ENCODE measurements at places on chromosomes 1 and 21.

DNA sequence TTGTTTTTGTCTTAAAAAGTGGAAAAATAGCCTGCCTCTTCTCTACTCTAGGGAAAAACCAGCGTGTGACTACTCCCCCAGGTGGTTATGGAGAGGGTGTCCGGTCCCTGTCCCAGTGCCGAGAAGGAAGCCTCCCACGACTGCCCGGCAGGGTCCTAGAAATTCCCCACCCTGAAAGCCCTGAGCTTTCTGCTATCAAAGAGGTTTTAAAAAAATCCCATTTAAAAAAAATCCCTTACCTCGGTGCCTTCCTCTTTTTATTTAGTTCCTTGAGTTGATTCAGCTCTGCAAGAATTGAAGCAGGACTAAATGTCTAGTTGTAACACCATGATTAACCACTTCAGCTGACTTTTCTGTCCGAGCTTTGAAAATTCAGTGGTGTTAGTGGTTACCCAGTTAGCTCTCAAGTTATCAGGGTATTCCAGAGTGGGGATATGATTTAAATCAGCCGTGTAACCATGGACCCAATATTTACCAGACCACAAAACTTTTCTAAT, 35.0 kb upstream of the TDRD10 start:
- no peak for DNase-seq

DNA sequence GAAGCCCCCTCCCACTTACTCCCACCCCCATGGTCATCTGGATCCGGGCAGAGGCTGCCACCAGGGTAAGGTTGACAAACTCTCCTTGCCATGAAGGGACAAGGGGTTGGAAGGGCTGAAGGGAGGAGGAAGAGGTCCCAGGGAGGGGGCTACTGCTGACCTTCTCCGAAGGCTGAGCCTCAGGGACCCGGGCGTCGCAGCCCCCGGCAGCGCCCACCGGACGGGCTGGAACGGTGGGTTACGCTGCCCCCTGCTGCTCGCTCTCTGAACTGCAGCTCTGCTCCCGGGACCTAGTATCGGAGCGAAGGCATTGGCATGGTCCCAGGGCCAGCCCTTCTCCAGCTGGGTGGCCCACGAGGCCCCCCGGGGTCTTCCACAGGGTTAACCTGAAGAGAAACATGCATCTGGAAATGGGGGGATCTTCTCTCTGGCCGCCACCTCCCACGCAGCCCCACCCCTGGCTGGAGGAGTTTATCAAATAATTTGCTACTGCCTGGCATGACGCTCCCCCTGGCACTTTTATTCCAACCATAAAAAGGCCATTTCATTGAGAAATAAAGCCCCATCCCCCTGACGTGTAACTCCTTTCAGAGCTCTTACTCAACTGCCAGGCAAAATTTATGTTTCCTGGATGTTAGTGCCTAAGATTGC, 70.4 kb upstream of the TARDBP start:
- no peak for DNase-seq

GRCh38 chr1:17551755-17552234, 12.3 kb downstream of the ARHGEF10L start:
- no peak for DNase-seq

DNA sequence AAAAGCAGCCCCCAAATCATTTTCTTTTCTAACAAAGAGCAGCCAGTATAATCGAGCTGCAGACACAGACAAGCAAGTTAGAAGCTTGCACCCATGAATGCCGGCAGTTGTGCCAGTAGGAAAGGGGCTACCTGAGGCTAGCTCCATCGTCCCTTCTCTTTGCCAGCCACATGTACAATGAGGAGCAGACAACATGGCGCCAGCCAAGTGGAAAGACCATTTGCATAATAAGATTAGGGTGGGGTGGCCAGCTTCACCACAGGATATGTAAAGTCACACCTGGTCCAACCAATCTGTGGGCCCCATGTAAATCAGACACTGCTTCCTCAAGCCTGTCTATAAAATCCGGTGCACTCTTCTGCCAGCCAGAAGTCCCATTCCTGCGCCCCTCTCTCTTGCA, 103.7 kb downstream of the CCDC185 start:
- no peak for DNase-seq

DNA sequence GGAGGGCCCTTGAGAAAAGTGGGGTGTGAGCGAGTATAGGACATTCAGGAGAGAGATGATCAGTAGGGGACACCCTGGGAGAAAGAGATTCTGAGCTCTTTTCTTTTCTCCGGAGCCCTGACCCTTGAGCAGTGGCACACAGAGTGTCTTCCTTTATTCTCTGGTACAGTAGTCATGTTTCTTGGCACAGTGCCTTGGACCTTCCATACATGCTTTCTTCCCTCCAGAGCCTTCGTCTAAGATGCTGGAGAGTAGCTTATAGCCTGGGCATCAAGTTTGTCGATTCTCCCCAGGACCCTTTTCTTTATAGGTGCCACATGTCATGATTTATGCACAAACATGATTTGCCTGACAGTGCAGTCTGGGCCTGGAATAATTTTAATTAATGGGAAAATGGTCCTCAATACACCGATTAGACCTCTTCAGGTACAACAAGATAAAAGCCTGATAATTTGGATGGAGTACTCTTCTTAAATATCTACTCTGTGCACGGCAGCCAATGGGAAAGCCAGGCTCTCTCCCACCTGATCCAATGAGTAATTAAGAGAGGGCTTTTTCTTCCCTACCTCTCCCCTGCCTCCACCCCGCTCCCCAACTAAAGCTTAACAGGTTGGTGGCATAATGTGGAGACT, at the start of gene TBX19:
Gene TBX19 (plus strand): TSS at position 582 of the 632 bp plus-strand sequence. CDS start 214 bp downstream, outside the sequence.
- no peak for DNase-seq

GRCh38 chr1:226684026-226684425, 55.1 kb downstream of the ITPKB start:
- no peak for DNase-seq

DNA sequence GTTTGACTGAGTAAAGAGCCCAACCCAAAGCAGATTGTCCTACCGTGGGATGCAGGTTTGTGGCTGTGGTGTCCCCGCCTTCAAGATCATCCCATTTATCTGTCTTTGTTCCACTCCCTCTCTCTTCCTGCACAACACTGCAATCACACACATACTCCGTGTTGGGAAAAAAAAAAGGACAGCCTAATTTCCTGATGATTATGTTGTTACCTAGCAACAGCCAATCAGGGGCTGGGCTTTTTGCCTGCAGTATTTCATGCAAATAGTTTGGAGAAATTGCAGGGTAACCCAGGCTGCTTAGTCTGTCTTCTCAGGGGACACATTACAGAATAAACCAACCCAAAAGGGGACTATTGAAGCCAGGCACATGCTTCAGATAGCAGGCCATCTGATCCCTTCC, 38.3 kb downstream of the PHC2 start:
- no peak for DNase-seq

GRCh38 chr21:34965200-34966174, 83.6 kb downstream of the RUNX1 start:
- DNase-seq: no peak

GRCh38 chr1:20632386-20632785, 872 bp upstream of the PINK1 start:
- DNase-seq: no peak

DNA sequence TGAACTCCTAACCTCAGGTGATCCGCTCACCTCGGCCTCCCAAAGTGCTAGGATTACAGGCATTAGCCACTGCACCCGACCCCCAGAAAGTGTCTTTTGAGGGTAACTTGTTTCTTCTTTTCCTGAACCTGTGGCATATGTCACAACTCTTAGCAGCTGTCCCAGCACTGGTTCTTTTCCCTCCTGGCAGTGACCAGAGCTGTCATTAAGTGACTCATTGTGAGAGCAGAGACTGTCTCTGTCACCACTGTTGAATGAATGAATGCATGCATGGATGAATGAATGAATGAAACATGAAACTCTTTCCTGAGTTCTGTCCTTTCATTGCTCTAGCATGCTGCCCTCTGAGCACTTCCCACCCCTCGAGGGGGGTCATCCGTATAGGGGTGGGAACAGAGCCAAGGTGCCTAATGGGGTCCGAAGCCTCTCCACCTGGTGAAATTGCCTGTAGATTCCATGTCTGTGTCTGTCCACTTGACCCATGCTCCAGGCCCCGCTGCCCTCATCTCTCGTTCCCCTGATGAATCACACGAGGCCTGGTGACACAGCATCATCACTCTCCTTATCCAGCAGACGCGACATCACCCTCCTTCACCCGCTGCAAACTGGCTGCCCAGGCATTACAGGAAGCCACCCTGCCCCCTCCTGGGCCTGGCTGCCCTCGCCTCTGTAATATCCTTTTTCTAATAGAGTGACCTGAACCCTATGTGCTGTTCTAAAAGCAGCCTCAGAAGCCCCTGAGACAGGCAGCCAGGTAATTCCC, 75.0 kb downstream of the IGSF21 start:
- no peak for DNase-seq

DNA sequence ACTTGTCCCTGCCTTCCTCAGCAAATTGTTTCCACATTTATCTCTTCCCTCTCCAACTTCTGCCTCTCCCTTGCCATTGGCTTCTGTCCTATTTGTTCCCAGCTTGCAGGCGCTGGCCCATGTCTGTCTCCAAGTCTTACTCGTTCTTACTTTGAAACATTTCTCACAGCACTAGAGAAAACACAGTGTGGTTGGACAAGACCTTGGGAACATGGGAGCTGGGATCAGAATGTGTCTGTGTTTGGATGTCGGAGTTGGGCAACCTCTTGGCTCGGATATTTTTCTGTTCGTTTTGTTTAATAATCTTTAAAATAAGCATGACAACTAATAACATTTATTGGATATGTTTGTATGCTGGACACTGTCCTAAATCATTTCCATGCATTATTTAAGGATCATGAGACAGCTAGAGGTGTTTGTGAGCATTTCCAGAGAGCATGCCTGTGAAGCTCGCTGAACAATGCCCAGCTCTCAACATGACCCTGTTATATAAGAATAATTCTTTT, 5.9 kb upstream of the BRWD1 start:
- DNase-seq: peak; percentile 41

DNA sequence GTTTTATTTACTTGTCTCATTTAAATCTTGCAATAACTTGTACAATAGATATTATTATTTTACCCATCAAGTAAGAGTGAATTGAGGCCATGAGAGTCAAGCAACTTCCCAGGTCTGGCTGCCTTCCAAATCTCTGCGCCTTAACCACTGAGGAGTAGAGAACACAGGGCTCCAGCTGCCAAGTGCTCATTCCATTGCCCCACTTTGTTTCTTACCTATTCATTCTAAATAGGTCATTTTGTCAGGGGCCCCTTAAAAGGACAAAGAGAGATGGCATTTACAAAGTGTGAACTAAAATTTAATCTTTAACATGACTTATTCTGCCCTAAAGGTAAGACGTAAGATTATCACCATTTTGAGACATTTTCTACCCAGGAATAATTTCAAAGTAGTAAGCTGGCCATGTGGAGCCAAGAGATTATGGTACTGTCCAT, 3.5 kb downstream of the PPP1R15B start:
- no peak for DNase-seq

DNA sequence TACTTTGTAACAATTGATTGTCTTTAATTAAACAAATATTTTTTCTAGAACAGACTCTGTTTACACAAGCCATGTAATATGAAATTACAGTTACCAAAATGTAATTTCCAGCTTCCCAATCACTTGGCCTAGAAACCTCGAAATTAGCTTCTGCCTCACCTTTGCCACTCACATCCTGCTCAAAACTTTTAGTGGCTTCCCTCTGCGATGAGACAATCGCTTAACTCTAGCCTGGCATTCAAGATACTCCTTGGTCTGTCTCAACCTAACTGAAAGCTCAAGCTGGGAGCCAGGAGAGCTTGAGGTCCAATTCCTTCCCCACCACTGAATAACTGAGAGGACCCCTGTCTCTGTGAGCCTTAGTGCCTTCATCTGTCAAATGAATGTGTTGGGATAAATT, 42.8 kb downstream of the GFI1 start:
- DNase-seq: no peak

DNA sequence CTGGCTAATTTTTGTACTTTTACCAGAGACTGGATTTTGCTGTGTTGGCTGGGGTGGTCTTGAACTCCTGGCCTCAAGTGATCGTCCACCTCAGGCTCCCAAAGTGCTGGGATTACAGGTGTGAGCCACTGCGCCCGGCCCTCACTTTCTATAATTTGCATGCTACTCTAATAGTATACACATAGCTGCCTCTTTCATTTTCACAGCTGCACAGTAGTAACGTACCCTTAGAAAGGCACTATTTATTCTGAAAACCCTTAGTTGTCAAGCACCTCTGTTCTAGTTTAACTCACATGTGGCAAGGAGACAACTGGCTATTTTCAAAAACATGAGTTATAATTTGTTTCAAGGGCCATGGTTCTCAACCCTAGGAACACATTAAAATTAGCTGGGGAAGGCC, 17.2 kb downstream of the TPM3 start:
- no peak for DNase-seq

DNA sequence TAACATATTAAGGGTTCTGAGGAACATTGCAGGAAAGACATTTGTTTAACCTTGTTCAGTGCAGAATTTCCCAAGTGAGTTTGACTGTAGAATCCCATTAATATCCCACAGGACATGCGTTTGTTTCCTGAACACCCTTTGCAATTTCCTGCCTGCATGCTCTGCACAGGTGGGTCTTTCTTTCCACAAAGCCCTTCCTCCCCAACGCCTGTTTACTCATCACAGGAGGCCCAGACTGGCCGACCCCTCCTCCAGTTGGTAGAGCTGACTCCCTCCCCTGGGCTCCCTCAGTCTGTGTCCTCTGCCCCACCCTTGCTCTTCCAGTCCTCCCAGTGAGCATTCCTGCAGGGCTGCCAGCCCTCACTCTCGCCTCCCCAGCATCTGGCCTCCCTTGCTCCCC, 47.5 kb upstream of the CTPS1 start:
- no peak for DNase-seq

- peak; percentile 65 for DNase-seq
Observed at GRCh38 chr1:173095632-173096031, 44.9 kb upstream of the TNFSF18 start.

DNA sequence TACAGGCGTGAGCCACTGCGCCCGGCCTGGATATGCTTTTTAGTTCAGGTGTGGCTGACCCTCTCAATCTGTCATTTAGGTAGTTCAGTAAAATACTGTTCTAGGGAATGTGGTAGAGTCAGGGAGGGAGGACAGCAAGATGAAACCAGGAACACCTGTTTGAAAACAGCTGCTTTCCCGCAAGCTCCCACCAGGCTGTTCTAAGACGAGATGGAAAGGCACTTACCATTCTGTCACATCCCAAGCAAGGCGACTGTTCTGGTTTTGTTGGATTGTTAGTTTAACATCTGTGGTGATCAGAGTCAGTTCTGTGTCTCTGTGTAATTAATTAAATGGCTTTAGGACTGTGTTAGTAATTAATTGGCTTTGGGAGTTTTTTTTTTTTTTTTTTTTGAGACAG, 2.9 kb downstream of the CHAF1B start:
- DNase-seq: no peak

GRCh38 chr21:36325373-36326010, 5.5 kb downstream of the MORC3 start:
- no peak for DNase-seq

- DNase-seq: no peak
Observed at GRCh38 chr1:153343040-153343681, 5.5 kb downstream of the PGLYRP4 start.

GRCh38 chr1:157004806-157005205, 40.7 kb downstream of the ARHGEF11 start:
- DNase-seq: no peak
